SK-N-SH treated with all-trans-retinoic acid at 6 μM for 48 hours (cell line): ENCODE measurements at places on chromosomes 2 and 18.

- peak; percentile 81 for ATAC-seq
Observed at GRCh38 chr18:45166341-45166835, 448.9 kb upstream of the SLC14A2 start.

DNA sequence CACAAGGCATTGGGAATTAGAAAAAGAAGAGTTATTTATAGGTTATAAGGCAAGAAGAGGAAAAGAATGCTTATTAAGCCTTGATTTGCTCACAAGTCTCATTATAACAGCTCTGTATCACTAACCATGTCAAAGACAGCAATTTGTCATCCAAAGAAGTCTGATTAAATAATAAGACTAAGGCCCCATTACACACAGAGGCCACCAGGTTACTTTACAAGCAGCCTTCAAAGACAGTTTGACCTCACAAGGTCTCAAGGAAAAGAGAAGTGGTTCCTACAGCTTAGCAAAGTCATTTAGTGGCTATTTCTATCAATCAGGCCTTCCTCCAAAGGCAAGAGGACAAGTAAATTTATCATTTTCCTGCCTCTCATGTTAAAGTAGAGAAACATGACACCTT is 188.5 kb downstream of the MBD2 start:
- no peak for ATAC-seq

GRCh38 chr2:119385466-119385865 is 18.7 kb downstream of the DBI start:
- no peak for ATAC-seq

GRCh38 chr18:12656605-12656937 is 1.3 kb downstream of the SPIRE1 start:
- ATAC-seq = no peak

- ATAC-seq = no peak
Observed at GRCh38 chr2:239159476-239159911, 241.3 kb downstream of the HDAC4 start.

DNA sequence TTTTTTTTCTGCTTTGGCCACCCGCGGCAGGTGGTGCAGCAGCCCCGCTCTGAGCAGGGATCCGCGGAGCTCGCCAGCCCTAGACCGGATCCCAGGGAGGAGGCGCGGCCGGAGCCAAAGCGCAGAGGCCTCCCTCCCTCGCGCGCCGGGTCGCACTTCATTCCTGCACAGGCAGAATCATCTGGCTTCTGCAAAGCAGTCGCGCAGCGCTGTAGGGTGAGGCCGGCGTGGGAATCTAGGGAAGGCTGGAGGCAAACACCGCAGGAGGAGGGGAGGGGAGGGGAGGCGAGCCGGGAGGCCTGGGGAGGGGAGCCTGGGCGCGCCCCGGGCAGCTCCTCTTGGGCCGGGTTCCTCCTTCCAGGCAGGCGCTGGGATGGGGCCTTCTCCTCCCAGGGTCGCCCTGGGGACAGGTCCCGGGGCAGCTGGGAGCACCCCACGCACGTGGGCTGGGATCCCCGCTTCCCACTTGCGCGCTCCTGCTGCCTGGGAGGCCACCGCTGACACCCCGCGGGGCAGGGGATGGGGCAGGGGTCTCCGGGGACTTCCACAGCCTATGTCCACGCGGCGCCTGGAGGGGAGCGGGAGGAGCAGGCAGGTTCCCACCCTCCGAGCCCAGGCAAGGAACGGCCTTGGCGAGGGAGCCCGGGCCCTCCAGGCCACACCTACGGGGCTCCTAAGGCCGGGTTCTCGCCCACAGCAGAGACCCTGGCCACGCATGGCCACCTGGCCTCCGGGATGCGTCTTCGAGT is 45.0 kb downstream of the MBP start:
- ATAC-seq = no peak

- ATAC-seq = peak; percentile 7
Observed at GRCh38 chr2:171432969-171433762, 624 bp downstream of the METTL8 start.

GRCh38 chr2:95287806-95288205 is 9.3 kb upstream of the KCNIP3 start:
- ATAC-seq = no peak

DNA sequence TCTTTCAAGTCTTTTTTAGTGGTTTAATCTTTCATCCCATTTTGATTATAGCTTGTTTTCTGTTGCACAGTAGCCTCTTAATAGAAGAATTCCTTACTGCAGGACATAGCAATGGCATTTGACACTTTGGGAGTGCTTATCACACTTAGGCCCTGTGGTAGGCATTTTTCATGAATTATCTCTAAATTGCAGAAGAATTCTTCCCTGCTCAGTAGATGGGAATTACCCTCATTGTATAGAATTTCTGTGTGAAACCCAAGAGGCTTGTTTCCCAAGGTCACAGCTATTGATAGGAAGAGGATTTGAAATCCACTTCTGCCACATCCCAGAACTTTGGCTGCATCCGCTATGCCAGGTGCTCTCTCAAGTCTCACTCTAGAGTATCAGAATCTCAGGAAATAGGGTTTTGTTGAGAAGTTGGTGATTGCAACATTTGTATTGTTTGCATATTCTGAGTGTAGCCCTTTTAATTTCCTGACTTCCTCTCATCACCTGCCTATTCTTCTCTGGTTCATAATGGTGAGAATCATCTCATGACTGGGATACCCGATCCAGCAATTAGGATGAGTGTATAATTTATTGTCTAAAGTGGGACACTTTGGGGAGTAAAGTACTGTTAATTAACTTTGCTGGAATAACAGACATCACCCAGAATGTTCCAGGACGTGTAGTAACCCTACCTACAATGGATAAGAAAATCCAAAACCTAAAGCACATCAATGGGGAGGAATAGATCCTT is 255.2 kb upstream of the RASGRP3 start:
- ATAC-seq = no peak

GRCh38 chr2:65357095-65357958 is 75.1 kb downstream of the SPRED2 start:
- no peak for ATAC-seq

DNA sequence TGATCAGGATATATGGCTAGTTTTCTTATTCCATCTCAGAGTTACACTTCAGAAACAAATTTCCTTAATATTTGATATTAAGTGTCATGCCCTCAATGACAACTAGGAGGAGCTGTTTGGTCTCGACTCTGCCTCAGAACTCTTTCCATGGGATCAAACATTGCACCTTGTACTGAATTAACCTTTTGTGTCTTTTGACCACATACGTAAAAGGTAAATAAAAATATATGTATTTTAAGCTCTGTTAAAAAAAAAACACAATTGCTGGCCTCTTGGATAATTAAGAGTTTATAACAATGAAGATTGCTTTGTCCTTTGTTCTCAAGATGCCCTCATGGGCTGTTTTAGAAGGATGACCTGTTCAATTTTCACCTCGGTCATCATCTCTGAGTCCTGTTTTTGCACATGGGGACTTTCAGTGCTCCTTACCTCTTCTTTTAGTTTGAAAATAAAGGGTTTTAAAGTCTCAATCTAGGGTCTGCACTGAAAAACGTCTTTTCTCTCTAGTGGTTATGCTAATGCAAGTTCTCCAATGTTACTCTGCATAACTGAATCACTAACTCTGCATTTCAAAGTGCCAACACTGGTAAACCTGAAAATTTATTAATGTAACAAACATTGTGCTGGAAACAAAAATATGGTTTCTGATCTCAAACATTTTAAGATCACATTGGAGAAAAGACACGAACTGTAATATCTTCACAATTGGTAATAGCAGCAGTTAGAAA is 18.8 kb upstream of the FN1 start:
- ATAC-seq = peak; percentile 66

DNA sequence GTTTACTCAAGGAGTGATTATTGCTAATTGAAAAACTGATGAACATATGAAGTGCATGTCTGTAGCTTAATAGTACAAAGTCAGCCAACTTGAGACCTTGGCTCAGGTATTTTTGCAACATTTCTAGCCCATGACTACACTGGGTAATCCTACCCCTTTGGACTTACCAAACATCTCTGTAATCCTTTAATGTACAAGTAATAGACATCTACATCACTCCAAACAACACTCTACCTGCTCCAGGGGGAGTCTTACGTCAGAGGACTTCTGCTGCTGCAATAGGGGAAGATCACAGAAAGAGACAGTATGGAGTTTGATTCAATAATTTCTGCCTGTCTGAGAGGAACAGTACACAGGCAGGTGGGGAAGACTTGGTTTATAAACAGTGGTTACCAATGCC is 54.0 kb downstream of the IWS1 start:
- ATAC-seq = no peak
